ENCODE measurements at places on chromosomes 16 and 17. TPM values are rescaled to one million over a fixed set of nuclear protein-coding genes. Genes with fewer than 3 reads are reported as not detected.

NMRAL1 gene
- 64.5 TPM for total RNA-seq

C16orf96 gene
- 0.17 TPM for total RNA-seq

KRT28 gene
- total RNA-seq: not detected

TEKT5 gene
- total RNA-seq: not detected

UBFD1 gene
- 44.6 TPM for total RNA-seq

G6PC1 gene
- not detected for total RNA-seq

ZSCAN10 gene
- 0.39 TPM for total RNA-seq

COX4I1 gene
- 489 TPM for total RNA-seq

SYNGR3 gene
- 2.0 TPM for total RNA-seq

PIMREG gene
- 21.1 TPM for total RNA-seq

AP2B1 gene
- total RNA-seq: 163 TPM

C17orf50 gene
- total RNA-seq: not detected

ITGAD gene
- 0.28 TPM for total RNA-seq

ITGAL gene
- total RNA-seq: 664 TPM

Data from activated naive CD8-positive, alpha-beta T cell treated with anti-CD3 and anti-CD28 coated beads, Interleukin-2, amount 10 ng/mL, durations not matched to agents 7 days and 5 days (primary cell).